ENCODE measurements at places on chromosomes 3 and 15.

GRCh38 chr3:109819734-109820133 is 482.4 kb upstream of the DPPA4 start:
- no peak for DNase-seq

DNA sequence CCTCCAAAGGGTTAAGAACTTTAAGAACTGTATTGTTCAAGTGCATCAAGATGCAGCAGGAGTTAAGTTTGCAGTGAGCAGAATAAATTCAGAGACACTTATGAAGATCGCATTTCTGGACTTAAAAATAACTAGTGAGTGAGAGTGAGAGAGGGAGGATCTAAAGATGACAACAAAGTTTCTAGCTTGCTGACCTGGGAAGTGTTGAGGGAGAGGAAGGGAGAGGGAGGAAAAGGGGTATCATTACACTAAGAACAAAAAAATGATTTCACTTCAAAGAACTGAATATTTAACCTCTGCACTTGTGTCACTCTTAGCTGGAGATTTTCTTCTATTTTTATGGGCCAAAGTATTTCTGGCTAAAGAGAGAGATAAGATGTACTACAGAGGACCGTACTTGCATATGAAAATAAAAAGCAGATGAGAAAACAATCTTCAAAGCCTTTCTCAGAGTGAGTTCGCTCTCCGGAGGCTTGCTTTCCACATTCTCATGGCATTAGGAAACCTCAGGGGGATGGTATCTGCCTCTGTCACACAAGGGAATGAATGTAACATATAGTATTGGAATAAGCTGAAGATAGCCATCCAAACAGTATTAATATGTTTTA is 91.4 kb upstream of the TJP1 start:
- DNase-seq = peak; percentile 90

- peak; percentile 52 for DNase-seq
Observed at GRCh38 chr3:4271834-4272233, 31.3 kb upstream of the SETMAR start.

GRCh38 chr3:42067326-42067725 is 23.8 kb upstream of the TRAK1 start:
- peak; percentile 82 for DNase-seq

- DNase-seq = peak; percentile 57
Observed at GRCh38 chr15:52288051-52288942, 7.3 kb downstream of the MYO5C start.

DNA sequence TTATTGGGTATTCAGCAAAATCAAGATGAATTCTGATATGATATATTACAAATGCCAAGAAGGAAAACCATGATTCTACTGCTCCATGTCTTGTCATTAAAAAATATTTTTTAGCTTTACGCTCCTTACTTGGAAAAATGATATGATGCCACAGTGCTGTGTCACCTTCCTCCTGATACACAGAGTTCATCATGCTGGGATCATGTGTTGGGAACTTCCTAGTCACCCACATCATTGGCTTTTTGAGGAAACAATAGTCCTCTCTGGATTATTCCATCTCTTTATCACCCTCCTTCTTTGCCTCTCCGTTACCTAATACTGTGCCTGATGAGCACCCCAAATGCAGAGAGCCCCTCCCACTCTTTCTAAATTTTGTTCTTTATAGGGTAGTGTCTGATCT is 94.3 kb upstream of the PFN2 start:
- DNase-seq = no peak

- DNase-seq = peak; percentile 30
Observed at GRCh38 chr3:195522254-195523023, 20.7 kb downstream of the PPP1R2 start.

DNA sequence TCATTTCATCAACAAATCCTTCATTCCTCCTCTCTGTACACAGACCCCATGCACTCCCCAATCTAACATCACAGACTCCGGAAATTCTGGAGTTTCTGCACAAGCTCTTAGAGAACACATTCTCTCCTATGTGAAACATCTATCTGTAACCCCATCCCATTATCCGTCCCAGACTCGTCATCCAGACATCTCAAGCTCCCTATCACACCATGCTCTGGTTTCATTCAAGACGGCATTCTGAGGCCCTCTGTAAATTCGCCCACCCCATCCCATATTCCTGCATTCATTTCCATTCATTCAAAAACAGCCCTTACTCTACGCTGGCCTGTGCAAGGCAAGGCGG is 575 bp downstream of the LEO1 start:
- DNase-seq = no peak

DNA sequence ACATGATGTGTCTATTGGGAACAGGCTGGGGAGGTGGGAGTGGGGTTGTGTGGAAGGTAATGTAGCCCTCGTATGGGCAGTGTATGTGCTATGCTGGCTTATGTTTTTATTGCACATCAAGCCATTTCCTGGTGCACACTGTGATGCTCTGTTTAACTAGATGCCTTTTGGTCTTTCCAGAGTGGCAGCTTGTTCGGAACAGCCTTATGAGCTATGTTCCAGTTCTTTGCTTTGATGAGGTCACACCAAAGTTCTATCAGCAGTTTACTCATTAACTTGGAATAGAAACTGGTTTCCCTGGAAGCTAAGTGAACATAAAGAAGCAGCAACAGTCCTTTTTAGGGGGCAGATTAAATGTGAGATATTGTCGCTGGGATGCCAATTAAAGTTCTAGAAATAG is 133.9 kb downstream of the DIPK2A start:
- DNase-seq = no peak

- peak; percentile 98 for DNase-seq
Observed at GRCh38 chr3:197487911-197488391, 67.8 kb downstream of the BDH1 start.

DNA sequence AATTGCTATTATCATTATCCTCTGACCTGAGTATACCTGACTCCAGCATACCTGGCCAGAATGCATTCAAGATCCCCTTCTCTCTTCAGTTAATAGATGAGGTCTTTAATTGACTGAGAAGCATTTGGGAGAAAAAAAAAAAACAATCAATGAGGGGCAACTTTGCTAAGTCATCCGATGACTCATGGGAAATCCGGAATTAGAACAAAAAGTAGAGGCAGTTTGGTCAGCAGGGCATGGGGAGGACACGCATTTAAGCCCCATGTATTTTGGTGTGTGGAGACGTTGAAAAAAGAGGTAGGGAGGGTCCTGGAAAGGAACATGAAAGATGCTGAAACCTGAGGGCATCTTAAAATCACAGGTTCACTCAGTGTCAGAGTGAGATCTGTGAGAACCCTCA is 256.2 kb downstream of the RORA start:
- peak; percentile 67 for DNase-seq

DNA sequence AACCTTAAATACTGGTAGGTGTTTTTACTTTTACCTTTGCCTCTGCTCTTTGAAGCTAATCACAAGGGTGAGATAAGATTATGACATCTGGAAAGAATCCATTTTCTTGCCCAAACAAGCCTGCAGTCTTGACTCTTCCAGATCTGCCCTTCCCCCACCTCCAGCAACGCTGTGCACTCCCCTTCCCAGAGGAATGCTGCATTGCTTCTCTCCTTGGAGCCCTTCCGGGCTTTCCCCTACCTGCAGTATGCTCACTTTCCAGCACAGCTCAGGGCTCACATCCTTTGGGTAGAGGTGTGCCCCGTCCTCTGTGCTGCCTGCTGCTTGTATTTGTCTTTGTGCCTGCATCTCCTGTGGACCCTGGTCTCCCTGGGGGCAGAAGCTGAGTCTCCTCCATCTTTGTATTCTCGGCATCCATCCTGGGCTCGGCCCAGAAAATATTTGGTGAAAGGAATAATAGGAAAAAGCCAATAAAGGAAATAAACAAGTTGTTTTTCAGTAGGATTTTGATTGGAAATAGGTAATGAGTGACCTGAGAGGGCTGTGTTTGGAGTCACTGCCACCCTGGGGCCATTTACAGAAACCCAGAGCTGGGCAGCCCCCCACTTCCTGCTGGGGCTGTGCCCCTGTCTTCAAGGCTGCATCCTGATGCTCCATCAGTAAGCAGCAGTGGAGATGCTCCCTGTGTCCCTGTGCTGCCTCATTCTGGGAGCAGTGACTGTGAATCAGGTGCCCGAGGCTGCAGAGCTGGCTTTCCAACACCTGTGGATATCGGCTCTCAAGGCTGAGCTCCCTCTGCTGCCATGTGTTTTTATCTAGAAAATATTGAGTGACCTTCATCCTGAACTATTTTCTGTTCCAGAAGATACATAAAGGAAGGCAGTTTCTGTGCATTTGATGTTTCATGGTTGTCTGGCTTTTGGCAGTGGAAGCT is 117.5 kb downstream of the EEFSEC start:
- DNase-seq = no peak

DNA sequence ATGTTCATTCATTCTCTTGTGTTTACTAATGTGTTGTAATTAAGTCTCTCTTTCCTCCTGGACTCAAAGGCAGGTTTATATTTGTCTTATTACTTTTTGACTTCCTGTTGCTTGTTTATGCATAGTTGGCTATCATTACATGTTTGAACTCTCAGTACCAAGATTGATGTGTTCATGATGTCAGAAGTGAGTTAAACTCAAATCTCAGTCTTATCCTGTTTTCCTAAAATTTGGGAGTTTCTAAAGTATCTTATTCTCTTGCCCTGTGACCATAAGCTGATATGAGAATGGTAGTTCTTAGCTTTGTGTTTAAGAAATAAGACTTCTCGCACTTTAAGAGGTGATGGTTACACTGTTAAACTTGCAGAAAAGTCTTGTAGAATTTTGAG is 5.2 kb downstream of the GLCE start:
- no peak for DNase-seq

GRCh38 chr15:70633991-70634390 is 129.4 kb downstream of the UACA start:
- no peak for DNase-seq

DNA sequence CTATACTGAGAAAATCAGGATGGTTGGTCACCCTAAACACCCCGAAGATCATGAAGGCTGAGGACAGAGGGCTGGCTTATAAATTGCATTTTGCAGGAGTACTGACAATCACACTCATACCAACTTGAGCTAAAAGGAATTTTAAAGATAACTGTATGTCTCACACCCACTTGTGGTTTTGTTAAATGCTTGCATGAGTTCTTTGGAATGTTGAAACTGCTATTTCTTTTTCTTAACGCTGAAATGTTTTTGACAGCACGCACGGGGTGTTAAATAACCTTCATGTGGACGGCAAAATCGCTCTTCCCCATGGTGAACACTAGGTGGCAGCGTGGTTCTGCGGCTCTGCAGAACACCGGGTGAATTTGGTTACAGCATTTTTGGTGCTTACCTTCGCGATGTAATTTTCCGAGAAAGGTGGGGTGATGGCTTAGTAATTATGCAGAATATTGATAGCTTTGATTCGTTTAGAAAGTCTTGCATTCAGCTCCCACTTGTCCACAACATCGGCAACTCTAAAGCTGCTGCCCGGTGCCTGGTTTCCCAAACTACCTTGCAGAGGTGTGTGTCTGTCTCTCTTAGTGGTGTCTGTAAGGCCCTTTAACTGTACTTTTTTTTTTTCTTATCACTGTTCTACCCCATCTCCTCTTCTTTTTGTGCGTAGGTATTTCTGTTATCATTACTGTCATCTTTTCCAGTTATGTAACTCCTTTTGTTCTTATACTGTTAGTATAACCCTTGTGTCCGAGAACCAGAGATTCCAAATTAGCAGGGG is 51.7 kb downstream of the ARNT2 start:
- peak; percentile 90 for DNase-seq

DNA sequence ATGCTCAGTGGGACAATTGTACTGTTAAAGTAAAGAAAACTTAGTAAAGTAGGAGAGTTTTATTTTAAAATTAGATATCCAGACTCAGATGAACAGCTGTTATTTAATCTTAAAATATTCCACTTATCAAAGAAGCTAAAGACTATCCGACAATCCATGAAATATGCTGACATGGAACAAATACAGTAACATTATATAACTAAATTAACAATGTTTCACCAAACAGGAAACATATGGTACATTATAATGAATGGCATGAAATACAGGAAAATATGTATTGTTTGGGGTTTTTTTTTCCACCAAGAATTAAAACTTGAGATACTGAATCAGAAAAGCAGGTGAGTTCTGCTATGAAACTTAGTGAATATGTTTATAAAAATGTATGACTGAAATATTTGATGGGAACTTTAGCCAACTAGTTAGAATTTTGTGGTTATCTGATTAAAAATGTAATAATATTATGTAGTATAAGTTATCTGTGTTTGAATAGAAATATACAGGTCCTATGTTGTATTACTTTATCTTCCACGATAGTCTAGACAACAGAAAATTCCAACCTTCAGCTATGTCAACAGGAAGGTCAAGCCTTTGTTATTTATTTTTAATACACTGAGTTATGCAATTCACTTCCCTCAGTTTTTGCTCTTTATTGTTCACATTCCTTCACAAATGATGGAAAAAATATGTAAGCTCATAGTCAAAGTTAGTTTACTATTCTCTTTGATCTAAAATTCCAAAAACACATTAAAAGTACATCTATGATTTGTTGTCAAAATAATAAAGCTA is 72.7 kb downstream of the UACA start:
- DNase-seq = no peak

- DNase-seq = no peak
Observed at GRCh38 chr3:37700466-37701248, 161.0 kb upstream of the CTDSPL start.

DNA sequence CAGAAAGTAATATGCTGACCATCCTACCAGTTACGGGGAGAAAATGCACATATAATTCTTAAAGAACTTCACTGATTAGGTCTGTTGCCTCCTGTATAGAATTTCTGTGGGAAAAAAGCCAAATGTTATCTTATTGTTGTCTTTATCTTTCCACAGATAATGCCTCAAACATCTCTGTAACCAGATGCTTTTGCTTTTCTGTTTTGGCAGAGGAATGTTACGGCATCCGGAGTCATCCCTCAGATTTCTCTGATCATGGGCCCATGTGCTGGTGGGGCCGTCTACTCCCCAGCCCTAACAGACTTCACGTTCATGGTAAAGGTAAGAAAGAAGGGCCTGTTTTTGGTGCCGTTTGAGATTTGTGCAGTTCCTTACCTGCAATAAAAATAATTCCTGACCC is 33.5 kb downstream of the PCCB start:
- DNase-seq = no peak

DNA sequence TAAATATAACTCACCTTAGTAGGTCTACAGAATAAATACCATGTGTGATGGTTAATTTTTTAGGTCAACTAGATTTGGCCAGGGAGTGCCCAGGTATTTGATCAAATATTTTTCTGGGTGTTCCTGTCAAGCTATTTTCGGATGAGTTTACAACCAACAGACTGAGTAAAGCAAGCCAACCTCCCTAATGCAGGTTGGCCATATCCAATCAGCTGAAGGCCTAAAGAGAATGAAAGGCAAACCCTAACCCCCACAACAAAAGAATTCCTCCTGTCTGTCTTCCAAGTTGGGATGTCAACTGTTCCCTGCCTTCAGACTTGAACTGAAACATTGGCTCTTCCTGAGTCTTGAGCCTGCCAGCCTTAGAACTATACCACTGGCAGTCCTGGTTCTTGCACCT is 28.6 kb downstream of the TASOR start:
- no peak for DNase-seq

All from astrocyte of the spinal cord (primary cell).